ENCODE measurements at places on chromosomes 3 and 15.
A peak's percentile ranks its signal among the peaks of the same experiment; 100 is the strongest.

DNA sequence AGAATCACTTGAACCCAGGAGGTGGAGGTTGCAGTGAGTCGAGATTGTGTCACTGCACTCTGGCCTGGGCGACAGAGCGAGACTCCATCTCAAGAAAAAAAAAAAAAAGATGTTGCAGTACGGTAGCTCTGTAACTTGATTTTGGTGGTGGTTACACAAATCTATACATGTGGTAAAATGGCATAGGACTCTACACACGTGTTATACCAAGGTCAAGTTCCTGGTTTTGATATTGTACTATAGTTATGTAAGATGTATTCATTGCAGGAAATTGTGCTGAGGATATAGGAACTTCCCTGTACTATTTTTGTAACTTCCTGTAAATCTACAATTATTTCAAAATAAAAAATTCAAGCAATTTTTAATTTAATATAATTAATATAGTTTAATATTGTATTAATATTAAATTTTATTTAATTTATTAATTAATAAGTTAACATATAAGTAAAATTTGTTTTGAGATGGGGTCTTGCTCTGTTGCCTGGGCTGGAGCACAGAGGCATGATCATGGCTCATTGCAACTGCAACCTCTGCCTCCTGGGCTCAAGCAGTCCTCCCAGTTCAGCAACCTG is 9.9 kb downstream of the MYD88 start:
- DNase-seq = no peak

GRCh38 chr15:78358102-78358870 is 18.1 kb downstream of the CRABP1 start:
- DNase-seq = no peak

DNA sequence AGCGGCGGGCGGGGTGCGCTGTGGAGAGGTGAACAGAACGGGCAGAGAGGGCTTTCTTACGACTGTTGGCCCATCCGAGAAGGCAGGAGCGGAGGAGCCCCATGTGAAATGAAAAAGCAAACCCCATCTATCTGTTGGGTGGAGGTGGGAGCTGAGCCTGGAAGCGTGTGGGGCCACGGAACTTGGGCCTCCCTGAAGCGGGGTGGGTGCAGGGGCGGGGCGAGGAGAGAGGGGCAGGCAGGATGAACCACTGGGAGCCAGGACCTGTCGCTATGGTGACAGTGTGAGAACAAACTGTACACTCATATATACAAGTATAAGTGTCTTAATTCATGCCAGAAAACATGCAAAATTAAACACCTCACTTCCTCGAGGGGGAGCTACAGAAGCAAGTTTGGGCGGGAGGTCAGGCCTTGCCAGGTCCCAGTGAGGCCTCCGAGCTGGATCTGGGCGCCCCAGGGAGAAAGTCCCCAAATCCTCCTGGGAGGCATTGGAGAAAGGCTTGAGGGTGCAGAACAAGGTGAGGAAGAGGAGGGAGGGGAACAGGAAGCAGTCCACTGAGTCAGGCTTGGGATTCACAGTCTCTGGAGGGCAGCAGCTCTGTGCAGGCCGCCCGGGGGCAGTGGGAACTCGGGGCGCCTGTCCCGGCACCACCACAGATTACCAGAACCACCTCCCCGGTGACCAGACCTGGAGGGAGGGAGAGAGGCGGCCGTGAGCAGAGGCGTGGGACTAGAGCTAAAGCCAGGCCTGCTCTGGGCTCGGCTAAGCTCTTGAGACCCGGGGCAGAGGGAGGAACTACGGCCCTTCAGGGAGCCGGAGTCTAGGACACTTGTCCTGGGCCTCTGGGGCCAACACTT is 34.8 kb downstream of the RBPMS2 start:
- DNase-seq = no peak

- DNase-seq = peak; percentile 74
These were observed 1.3 kb downstream of the SLC27A2 start for GRCh38 chr15:50183112-50183794.
